Stimulated activated CD4-positive, alpha-beta T cell treated with anti-CD3 and anti-CD28 coated beads, TNF-alpha, amount 100 ng/mL, for 4 hours (primary cell): ENCODE measurements at places on chromosomes 13 and 19.

- DNase-seq: no peak
These were observed 39.1 kb downstream of the EFNB2 start for GRCh38 chr13:106496072-106496997.

GRCh38 chr13:105925496-105925895, 610.0 kb downstream of the EFNB2 start:
- DNase-seq: no peak

DNA sequence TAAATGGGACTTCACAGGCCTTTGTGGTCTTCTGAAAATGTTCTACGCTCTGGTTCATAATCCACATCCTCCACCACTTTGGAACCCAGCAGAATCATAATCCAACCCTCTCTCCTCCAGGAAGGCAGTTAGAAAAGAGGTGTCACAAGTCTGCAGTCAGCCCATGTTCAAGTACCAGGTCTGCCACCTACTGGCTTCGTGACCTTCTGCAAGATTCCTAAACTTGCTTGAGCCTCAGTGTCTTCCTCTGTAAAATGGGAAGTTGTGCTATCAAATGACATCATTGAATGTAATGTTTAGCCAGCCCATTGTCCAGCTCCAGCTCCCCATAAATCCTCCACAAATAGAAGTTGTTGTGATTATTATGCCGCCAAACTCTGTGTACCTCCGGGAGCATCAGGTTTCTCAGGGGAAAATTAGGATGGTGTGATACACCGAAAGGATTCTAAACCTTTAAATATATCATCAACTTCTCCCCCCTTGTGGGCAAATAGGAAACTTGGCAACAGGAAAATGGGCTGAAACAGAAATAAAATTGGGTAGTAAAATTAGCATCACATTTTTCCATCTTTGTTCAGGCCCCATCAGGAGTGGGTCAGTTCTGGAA, 109.7 kb downstream of the NUFIP1 start:
- DNase-seq: no peak

DNA sequence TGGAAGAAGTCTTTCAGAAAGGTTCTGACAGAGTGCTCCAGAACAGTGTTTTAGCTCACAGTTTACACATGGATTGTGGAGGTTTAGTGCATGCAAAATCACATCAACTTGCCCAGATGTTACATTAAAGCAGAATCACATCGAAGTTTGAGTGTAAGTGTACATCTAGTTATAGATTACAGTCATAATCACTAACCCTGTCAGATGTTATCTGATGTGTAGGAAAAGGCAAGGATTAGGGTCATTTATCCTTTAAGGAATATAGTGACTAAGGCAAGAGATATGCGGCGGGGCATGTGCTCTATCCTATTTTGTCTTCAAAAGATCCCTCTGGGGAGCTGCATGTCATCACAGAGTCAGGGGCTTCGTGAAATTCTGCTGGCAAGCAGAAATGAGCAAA, 66.9 kb downstream of the CYSLTR2 start:
- no peak for DNase-seq

DNA sequence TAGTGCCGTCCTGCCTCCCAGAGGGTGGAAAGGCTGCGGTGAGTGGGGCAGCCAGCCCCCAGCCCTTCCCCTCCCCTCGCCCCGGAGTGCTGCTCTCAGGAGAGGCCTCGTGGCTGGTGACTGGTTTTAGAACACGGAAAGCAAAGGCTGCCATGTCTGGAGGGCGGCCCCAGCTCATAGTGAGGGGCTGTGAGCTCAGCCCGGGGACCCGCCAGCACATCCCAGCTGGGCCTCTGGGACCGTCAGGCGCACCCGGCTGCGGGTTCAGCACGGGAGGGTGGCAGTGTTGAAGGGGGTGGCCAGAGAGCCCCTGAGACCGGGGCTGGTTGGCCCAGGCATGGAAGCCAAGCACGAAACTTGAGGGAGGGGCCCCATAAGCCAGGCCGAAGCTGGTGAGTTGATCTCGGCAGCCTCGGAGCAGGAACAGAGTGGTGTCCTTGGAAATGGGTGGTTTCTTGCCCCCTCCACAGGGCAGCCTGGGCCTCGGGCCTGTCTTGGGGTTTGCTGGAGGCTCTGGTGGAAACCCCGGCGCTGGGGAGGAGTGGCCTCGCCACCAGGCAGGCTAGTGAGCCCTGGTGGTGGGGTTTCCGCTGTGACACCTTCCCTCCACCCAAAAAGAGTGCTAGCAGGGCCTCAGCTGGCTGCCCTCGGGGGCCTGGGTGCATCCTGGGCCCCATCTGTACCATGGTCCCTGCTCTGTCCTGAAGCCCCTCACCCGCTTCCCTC, 157.7 kb downstream of the KDM4B start:
- DNase-seq: no peak

- no peak for DNase-seq
These were observed 446.4 kb downstream of the DCT start for GRCh38 chr13:94033098-94033497.

GRCh38 chr19:54204767-54205468, 4.3 kb downstream of the RPS9 start:
- DNase-seq: no peak

DNA sequence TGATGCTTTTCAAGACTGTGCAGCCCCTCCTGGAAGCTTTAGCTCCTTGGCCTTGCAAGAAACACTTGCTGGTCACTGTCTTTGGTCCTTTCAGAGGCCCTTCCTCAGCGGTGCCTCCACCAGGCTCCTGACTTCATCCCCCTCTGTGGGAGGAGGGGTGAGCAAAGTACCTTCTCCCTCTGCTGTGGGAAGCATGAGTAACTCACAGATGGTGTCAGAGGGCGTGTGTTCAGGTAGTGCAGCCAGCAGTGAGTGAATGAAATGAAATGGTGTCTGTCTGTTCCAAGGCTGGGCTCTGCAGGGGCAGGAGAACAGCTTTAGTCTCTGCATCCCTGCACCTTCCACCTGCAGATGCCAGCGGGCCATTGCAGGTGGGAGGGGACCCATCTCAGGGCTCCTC, 102.9 kb downstream of the SHISA2 start:
- DNase-seq: no peak

GRCh38 chr19:55241935-55242464, 13.4 kb upstream of the TMEM86B start:
- no peak for DNase-seq

DNA sequence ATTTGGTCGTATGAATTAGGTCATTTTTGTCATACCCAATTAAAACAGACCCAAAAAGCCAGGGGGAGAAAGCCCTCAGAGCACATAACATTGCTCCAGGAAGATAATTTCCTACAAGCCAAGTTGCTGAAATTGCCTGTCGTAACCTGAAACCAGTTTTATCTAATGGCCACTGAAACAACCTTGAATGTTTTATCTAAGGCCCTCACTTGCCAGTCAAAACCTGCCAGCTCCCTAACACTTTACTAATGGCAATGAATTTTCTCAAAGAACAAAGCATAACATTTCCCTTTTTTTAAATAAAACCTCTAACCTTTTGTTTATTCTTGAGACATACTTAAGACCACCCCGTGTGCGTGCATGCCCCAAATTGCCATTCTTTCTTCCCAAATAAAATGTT, 496.2 kb upstream of the KLHL1 start:
- no peak for DNase-seq

DNA sequence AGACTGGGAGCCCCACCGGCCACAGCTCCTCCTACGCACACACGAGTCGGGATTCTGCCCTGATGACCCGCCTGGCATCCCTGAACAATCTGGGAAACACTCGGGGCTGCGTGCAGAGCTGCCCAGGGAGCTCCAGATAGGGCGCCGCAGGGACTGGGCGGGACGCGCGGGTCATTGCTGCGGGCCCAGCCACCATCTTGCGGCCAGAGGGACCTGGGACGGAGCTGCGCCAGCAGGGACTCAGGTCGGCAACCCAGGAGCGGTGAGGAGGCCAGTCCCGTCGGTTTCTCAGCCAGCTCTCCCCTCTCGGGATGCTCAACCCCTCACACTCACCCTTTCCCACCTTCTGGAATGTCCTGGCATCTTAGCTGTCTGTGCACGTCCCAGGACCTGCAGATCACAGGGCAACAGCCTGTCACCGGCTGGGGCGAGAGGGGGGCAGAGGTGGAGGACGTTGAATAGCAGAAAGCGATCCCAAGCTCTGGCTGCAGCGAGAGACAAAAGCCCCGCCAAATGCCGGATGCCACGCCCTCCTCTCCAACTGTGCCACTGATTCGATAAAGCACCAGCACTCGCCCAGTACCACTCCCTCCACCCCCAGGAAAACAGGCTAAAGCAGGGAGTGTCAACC, 20.4 kb upstream of the ZNF91 start:
- DNase-seq: no peak

DNA sequence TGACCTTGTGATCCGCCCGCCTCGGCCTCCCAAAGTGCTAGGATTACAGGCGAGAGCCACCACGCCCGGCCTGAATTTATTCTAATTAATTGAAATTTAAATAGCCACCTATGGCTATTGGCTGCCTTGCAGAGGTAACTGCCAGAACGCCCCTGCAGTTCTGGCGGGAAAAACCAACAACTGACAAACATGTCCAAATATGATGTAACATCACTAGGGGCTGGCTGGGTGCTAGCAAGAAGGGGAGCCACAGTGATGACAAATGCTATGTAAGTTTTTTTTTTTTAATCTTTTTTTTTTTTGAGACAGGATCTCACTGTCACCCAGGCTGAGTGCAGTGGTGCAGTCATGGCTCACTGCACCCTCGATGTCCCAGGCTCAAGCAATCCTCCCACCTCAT, 12.9 kb downstream of the ZSWIM9 start:
- DNase-seq: no peak

DNA sequence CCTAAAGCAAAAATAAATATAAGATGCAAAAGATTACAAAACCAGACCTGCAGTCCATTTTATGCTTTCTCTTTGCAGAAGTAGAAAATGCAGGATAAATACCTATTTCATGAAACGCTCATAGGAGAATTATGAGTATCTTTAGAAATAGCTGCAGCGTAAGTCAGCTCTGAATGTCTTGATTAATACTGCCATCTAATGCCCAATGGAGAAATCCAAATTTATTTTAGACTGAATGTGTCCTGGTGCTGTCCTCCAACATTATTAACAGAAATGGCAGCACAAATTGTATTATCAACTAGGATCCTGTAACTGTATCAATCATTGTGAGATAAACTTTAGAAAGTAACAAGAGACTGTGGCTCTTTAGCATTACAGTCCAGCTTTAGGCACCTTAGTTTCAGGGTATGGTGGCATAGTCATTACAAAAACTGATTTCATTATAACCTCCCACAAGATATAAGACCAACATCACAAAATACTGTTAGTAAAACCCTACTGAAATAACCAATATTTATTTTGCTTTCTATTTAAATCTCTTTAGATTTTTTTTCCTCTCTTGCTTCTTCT, 162.1 kb upstream of the MIR17HG start:
- DNase-seq: no peak

GRCh38 chr13:25727810-25728209, 324.0 kb downstream of the SHISA2 start:
- DNase-seq: no peak

- no peak for DNase-seq
These were observed 16.1 kb upstream of the AKAP11 start for GRCh38 chr13:42255886-42256285.

DNA sequence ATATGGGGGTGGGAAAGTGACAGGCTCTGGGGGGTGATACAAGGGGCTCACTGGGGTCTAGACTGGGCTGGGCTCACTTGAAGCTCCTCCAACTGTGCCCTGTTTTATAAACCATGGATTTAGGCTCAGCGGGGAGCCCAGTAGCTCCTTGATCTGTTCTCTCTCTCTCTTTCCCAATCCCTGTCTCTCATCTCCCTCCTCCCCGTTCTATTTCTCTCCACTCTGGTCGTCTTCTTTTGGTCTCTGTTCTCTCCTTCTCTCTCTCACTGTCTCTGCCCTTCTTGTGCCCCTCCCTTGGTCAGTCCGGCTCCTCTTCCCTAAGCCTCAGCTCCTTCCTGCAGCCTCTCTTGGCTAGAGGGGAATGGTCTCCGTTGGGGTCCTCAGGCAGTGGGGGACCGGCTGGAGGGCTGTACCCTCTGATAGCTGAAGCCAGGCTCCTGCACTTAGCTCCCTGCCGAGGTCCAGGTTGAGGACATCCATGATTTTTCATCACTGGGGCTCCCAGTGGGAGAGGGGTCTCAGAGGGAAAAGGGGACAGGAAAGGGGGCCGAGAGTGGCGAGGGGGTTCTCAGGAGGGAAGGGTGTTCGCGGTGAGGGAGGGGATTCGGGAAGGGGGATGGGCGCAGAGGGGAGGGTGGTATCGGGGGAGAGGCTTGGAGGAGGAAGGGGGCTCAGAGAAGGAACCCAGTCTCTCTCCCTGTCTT, 8.5 kb downstream of the UNC13A start:
- no peak for DNase-seq

DNA sequence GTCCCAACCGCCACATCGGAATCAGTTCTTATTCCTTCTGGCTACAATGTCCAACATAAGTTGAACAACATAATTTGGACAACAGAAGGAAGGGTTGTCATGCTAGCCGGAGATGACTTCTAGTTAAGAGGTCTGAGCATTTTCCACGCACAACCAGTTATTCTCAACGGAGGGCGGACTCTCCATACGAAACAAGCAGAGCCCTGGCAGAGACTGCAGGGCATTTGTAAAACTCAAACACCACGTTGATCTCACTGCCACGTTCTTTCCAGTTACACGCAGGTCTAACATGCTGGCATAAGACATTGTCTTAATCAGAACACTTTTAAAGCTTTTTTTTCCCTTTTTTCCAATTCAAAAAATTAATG, 38.3 kb upstream of the DCUN1D2 start:
- no peak for DNase-seq

GRCh38 chr13:67369895-67370660, 139.9 kb upstream of the PCDH9 start:
- DNase-seq: no peak

DNA sequence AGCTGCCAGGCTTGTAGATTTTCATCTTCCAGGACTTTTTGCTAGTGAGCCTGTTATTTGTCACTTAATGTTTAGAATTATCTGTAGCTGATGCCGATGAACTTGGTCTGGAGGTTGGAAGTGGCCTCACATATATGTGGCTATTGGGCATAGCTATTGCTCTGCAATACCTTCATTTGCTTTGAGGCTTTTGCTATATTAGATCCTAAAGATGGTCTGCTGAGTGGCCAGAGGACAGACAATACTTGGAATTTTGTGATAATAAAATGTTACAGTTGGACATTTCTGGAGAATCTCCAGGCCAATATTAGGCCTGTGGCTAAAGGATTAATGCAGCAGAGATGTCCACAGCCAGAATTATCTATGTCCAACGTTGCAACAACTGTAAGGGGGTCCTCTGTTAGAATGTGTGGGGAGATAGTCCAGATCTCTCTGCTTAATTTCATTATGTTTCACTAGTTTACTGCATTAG, 222.3 kb downstream of the GPC5 start:
- DNase-seq: no peak

GRCh38 chr19:29266603-29267002, 53.7 kb upstream of the UQCRFS1 start:
- no peak for DNase-seq

GRCh38 chr13:79346300-79346914, 59.6 kb downstream of the RBM26 start:
- DNase-seq: no peak

DNA sequence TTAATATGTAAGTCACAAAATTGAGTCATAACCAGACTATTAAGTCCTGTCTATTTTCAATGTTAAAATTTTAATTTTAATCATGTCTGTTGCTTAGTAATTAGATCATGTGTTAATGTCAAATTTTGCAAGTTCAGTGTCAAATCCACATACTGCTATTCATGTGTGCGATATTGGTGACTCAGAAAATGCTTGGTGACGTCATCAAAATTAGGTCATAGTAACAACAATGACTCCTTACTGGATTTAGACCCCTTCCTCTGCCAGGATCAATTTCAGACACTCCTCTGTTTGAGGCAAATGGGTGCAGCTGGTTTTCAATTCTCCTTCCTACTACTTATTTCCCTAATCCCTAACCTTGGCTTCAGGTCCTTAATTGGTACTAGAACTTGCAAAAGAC, 1394.3 kb upstream of the SLC10A2 start:
- DNase-seq: no peak

GRCh38 chr13:75771818-75772217, 135.7 kb downstream of the LMO7 start:
- no peak for DNase-seq
